ENCODE measurements at places on chromosomes 11 and 22.

- DNase-seq: no peak
These were observed 76.1 kb downstream of the BBOX1 start for GRCh38 chr11:27116684-27117083.

DNA sequence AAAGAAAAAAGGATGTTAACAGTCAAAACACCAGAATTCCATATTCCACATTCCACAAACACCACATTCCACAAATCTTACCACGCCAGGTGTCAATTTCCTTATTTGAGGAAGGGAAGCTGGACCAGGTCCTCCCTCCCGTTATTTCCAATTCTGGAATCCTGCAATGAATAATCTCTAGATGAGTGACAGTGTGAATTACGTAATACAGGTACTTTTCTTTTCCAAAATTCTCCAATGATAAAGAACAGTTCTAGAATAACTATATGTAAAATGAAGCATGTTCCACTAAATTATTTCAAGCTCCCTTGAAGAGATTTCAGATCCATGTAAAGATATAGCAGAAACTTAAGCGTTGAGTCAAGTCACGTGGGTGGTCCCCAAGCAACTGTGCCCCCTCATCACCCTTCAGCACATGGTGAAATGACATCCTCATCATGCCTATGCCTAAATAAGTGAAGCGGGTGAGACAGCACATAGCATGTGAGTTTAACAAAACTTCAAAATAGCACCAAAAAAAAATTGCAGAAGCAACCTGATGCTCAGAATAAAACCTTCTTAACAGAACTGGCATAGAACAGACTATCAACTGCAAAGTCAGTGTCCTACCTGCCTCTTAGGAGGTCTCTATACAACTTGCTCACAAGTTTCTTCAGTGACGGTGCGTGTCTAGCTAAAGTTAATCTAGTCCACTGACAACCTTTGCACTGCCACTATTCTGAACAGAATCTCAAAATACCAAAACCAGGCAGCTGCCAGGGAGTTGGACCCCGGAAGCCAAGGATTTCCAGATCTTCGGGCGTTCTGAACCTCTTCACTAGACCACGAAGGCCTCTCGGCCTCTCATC lies 876 bp downstream of the NFRKB start:
- no peak for DNase-seq

GRCh38 chr22:29503811-29504372 lies 23.9 kb downstream of the NEFH start:
- no peak for DNase-seq

DNA sequence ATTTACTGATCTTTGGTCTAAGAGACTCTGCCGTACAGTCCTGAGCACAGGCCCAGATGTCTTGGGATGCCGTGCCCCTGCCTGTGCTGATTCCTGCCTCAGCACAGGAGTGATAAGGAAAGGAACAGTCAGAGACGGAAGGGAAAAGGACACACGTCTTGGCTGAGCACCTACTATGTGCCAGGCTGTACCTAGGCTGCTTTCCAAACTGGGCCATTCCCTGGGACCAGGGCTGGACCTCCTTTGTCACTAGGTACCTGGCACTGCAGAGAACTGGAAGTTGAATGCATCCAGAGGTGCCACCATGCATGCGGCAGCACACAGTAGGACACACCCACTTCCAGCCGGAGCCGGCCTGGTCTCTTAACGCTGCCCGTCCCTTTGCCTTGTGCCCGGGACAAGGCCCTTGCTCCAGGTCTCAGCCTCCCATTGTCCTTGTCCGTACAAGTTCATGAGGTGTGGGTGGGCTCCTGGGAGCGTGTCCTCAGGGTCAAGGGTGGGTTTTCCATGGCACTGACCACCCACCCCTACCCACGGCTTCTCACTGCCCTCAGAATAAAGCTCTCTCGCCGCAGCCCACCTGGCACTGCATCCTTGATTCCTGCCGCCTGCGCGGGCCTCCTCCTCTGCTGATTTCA lies 1.1 kb upstream of the SSTR3 start:
- no peak for DNase-seq

DNA sequence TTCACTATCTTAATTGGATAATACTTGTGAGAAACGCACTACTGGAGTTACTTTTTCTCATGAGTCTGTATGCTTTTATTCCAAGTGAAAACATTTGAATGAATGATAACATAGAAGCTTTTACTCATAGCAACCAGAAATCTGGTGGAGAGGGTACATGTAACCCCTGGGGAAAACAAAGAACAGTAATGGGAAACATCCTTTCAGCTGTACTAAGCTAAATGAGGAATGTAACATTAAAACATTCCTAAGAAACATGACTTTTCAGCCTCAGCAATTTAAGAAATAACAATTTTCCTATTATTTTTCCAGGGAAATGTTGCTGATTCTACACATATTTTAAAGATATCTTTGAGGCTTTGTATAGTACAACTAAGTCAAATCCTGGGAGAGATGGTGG lies 97.2 kb upstream of the CEP126 start:
- no peak for DNase-seq
